ENCODE measurements at places on chromosomes 2 and 18.

GRCh38 chr2:70188460-70188859 is 2.4 kb downstream of the C2orf42 start:
- no peak overlapping the region for H3K4me3 ChIP-seq
- no peaks in the 10 kb centered on the region for H3K4me1 ChIP-seq
- H3K27ac ChIP-seq, result no peak overlapping the region

GRCh38 chr2:220221992-220222391 is 594.6 kb downstream of the SLC4A3 start:
- H3K4me3 ChIP-seq, result no peak overlapping the region
- H3K36me3 ChIP-seq, result no peaks in the 10 kb centered on the region
- no peaks in the 10 kb centered on the region for H3K4me1 ChIP-seq
- no peak for DNase-seq

DNA sequence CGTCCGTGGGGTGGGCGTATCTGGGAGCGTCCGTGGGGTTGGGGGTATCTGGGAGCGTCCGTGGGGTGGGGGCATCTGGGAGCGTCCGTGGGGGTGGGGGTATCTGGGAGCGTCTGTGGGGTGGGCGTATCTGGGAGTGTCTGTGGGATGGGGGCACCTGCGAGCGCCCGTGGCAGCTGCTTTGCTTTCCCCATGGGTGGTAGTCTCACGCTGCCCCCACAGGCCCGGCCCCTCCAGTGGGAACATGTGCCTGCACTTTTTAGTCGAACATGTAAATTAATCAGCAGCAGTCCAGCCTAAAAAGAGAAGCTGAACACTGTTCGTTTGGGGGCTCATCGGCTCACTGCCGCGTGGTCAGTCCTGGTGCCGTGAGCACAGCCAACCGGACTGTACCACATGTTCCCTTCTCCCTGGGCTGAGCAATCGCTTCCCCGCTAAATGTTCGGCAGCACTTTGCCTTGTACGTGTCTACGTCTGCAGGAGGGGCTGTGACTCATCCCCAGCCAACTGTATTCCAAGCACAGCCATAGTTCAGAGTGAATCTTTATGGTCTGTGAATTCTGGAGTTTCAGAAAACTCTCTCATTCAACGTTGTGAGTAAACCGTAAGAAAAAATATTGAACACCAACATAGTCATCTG is 271.5 kb downstream of the AGAP1 start:
- no peak for DNase-seq
- H3K27me3 ChIP-seq, result no peaks in the 10 kb centered on the region
- peak overlapping the region; percentile 54 for H3K27ac ChIP-seq
- H3K4me1 ChIP-seq, result no peaks in the 10 kb centered on the region
- H3K4me3 ChIP-seq, result no peak overlapping the region

DNA sequence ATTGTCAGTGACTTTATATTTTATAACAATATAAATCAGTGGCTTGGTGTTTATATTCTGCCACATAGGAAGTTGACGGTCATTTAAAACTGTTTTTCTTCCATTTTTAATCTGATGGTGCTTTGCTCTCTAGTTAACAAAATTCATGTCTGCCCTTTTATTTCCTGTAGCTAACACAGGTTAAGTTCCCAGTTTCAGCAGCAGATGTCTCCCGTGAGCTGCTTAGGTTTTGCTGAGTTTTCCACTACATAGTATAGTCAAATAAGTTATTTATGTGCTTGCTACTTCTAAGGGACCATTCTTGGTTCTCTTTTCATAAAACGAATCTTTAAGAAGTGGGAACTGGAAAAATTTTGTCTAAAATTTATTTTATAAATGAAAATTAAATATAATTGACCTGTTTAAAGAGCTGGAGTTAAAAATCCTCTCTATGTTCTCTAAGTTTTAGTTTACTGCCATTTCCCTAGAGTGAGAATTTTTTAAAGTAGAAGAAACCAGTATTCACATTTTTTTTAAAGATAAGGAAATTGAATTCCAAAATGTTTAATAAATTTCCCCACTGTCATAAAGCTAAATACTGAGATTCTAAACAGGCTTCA is 20.6 kb downstream of the HTR2B start:
- H3K27me3 ChIP-seq, result no peaks in the 10 kb centered on the region
- peak; percentile 41 for DNase-seq
- H3K4me1 ChIP-seq, result no peaks in the 10 kb centered on the region
- no peaks in the 10 kb centered on the region for H3K36me3 ChIP-seq

DNA sequence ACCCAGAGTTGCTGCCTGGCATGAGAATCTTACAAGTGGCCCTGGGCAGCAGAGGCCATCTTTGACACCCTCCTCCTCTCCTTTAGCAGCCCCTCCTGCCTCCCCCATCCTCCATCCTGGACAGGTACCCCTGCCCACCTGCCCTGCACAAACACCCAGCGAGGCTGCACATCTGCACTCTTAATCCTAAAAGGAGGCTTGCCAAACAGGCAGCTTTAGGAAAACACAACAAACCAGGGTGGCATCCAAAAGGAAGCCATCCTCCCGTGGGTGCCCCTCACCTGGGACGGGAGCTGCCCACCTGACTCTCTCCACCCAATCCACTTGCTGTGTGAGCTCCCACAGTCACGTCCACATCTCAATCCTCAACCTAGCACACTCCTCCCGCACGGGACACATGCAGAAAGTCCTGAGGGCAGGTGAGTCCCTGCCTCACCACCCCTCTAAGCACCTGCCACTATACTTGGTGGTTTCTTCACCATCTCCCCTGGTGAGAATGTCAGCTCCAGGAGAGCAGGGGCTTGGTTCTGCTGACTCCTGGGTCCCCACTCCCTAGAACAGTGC is 5.8 kb downstream of the BIN1 start:
- H3K27ac ChIP-seq, result peak overlapping the region; percentile 26
- no peaks in the 10 kb centered on the region for H3K36me3 ChIP-seq
- H3K4me3 ChIP-seq, result no peak overlapping the region
- H3K4me1 ChIP-seq, result no peaks in the 10 kb centered on the region

GRCh38 chr2:64730551-64731262 is 77.0 kb upstream of the SERTAD2 start:
- DNase-seq, result no peak
- peak overlapping the region; percentile 49 for H3K27ac ChIP-seq
- peak overlapping the region; percentile 41 for H3K4me3 ChIP-seq
- H3K27me3 ChIP-seq, result no peaks in the 10 kb centered on the region
- H3K4me1 ChIP-seq, result no peaks in the 10 kb centered on the region

- H3K4me3 ChIP-seq, result no peak overlapping the region
- no peaks in the 10 kb centered on the region for H3K4me1 ChIP-seq
- no peak overlapping the region for H3K27ac ChIP-seq
These were observed 682.6 kb upstream of the SALL3 start for GRCh38 chr18:78297048-78297447.

GRCh38 chr18:6835345-6835744 is 105.8 kb downstream of the ARHGAP28 start:
- H3K4me1 ChIP-seq, result no peaks in the 10 kb centered on the region
- no peak overlapping the region for H3K27ac ChIP-seq
- no peak overlapping the region for H3K4me3 ChIP-seq
- no peak for DNase-seq
- H3K27me3 ChIP-seq, result no peaks in the 10 kb centered on the region
- H3K36me3 ChIP-seq, result no peaks in the 10 kb centered on the region

DNA sequence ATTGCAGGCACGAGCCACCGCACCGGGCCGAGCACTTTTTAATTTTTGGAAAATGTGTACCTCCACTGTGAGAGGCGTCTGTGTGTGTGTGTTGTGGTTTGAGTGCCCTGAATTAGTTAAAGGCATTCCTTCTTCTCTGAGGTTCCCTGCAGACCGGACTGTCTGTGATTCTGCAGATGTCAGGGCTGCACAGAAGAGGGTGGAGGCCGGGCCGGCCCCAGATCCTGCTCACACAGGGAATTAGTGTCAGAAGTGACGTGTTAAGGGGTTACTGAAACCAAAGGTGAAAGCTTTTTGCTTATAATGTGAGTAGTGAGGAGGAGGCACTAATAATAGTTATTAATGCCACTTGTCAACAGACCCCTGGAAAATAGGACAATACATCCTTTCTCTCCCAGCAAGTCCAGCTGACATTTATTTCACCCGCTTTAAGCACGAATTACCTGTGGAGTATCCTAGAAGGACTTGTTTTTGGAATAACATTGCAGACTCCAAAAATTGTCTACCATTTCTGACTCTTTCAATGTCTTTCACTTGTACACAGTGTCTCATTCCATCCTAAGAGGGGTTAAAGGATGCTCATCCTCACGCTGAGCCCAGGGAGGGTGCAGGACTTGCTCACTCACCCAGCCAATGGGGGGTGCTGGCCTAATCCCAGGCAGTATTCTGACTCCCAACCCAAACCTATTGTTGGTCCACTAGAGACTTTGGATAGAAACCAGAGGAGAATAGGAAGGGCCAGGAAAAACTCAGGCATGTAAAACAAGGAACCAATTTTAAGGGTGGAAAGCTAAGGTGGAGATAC is 16.2 kb downstream of the ARHGAP25 start:
- no peak overlapping the region for H3K27ac ChIP-seq
- H3K4me3 ChIP-seq, result no peak overlapping the region
- no peaks in the 10 kb centered on the region for H3K4me1 ChIP-seq
- H3K36me3 ChIP-seq, result no peaks in the 10 kb centered on the region
- no peak for DNase-seq

GRCh38 chr2:168466834-168467565 is 10.9 kb downstream of the CERS6 start:
- H3K36me3 ChIP-seq, result no peaks in the 10 kb centered on the region
- DNase-seq, result no peak
- H3K27me3 ChIP-seq, result no peaks in the 10 kb centered on the region
- H3K4me1 ChIP-seq, result no peaks in the 10 kb centered on the region
- H3K27ac ChIP-seq, result no peak overlapping the region
- H3K4me3 ChIP-seq, result no peak overlapping the region

DNA sequence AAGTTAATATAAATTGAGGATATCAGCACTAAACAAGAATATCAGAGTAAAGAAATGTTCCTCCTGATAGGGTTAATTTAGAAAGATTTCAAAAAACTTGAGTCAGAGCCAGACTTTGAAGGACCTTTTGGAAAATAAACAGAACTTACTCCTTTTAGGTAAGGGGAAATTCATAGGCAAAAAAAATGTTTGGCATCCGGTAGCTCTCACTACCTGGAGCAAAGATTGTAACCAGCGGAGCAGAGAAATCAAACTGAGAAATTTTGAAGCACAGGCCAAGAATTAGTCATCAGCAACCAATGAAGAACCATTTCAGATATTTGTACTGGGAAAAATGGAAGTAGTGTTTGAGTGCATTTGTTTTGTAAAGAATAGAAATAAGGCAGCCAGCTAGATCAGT is 113.0 kb downstream of the ICA1L start:
- no peak for DNase-seq
- H3K36me3 ChIP-seq, result no peaks in the 10 kb centered on the region
- no peaks in the 10 kb centered on the region for H3K4me1 ChIP-seq
- no peak overlapping the region for H3K4me3 ChIP-seq
- H3K27me3 ChIP-seq, result no peaks in the 10 kb centered on the region
- H3K27ac ChIP-seq, result no peak overlapping the region

DNA sequence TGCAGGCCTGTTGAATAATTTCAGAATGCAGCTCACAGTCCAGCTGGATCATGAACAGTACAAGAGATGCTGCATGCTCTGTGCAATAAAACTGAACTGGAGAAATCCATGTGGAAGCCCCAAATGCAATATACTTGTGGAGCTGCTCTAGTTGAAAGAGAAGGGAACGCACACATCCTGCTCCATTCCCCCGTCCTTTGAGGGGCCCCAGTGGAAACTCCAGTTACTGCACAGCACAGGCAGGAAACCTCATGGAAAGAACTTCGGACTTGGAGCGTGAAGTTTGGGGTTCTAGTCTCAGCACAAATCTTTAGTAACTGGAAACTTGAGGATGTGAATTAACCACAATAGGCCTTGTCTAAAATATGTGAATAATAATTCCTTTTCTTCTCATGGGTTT is 73.2 kb downstream of the PLA2R1 start:
- no peaks in the 10 kb centered on the region for H3K4me1 ChIP-seq
- no peak for DNase-seq
- no peaks in the 10 kb centered on the region for H3K27me3 ChIP-seq
- no peaks in the 10 kb centered on the region for H3K36me3 ChIP-seq

DNA sequence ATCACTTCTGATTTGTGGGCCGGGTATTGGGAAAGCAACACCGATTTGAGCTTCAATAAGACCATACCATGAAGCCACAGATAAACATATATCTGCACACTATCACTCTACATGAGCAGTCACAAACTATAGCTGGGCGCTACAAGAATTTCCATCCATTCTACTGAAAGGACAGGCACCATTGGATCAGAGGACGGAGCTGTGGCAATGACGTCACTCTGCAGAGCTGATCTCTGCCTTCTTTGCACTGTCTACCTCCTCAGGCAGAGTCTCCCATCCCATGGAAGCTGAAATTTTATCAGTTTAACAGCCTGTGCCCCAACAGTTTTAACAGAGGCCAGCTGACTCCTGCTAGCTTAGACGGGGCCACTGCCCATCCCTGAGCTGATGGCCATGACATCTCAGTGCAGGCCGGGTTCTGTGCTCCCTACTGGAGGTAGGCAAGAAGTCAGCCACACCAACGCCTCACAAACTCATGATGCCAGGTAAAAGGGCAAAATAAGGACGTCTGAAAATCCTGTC is 389.6 kb upstream of the SALL3 start:
- H3K4me1 ChIP-seq, result no peaks in the 10 kb centered on the region
- no peak overlapping the region for H3K27ac ChIP-seq
- no peaks in the 10 kb centered on the region for H3K36me3 ChIP-seq

DNA sequence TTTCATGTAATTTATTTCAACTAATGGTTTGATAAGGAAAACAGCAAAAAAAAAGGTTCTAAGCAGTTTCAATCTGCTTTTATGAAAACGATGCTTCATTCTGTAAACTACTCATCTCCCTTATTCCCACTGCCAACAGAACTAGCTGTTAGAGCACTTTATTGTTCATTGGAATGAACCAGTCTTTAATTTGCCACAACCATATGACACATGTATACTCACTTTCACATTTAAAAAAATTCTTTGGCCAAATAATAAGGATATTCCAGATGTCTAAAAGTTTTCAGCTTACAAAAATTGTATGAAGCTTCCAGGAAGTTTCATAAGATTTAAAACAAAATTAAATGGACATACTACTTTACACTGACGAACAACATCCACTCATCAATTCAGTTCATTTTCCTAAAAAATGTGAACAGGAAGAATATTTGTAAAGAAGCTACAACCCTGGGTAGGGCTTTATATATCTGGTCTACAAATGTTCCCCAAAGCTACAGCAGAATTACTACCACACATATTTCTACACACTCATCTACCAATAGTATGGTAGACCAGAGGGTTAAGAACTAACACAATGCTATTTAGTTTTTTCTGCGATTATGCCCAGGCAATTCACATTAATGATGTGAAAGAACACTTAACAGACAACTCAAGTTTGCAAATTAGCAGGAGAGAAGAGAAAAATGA is 37.7 kb downstream of the ZNF521 start:
- peak overlapping the region; percentile 22 for H3K27ac ChIP-seq
- H3K4me1 ChIP-seq, result no peaks in the 10 kb centered on the region
- no peak for DNase-seq
- no peak overlapping the region for H3K4me3 ChIP-seq

DNA sequence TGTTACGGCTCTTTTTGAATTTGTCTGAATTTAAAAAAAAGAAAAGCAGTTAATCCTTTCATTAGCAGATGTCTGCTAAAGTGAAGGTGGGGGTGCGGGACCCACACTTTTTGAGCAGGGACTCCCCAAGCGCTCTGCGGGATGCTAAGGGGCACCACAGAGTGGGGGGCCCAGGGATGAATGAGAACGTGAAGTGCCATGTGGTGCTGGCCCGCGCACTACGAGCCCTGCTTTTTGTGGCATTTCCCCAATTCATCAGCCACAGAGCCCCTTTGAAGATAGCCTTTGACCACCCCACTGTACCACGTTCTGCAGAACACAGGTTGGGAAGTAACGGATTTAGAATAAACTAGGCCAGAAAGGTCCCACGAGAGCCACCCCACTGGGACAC is 28.6 kb downstream of the HS1BP3 start:
- H3K4me3 ChIP-seq, result no peak overlapping the region
- no peak for DNase-seq
- H3K36me3 ChIP-seq, result peaks cover 3% of the 10 kb centered on the region
- no peaks in the 10 kb centered on the region for H3K27me3 ChIP-seq
- H3K27ac ChIP-seq, result no peak overlapping the region

Data from breast epithelium (tissue), 4 donors.